ENCODE measurements at places on chromosomes 1 and 21. TPM values are rescaled to one million over a fixed set of nuclear protein-coding genes. Genes with fewer than 3 reads are reported as not detected.

CLDN17 gene
- not detected for total RNA-seq

GSTM4 gene
- total RNA-seq = 17.0 TPM

TEDDM1 gene
- not detected for total RNA-seq

HHAT gene
- total RNA-seq = 0.94 TPM

ITLN2 gene
- total RNA-seq = not detected

AMY1B gene
- not detected for total RNA-seq

PTPRC gene
- 619 TPM for total RNA-seq

GBP7 gene
- 0.11 TPM for total RNA-seq

VWA5B1 gene
- not detected for total RNA-seq

TAS1R1 gene
- not detected for total RNA-seq

- no peak overlapping the region for H3K4me3 ChIP-seq
- H3K27ac ChIP-seq = no peak overlapping the region
- no peaks in the 10 kb centered on the region for H3K27me3 ChIP-seq
- no peak for DNase-seq
- H3K4me1 ChIP-seq = peaks cover 15% of the 10 kb centered on the region
- H3K36me3 ChIP-seq = no peaks in the 10 kb centered on the region
These were observed 120.9 kb downstream of the SYT2 start for GRCh38 chr1:202589190-202589930.

DNA sequence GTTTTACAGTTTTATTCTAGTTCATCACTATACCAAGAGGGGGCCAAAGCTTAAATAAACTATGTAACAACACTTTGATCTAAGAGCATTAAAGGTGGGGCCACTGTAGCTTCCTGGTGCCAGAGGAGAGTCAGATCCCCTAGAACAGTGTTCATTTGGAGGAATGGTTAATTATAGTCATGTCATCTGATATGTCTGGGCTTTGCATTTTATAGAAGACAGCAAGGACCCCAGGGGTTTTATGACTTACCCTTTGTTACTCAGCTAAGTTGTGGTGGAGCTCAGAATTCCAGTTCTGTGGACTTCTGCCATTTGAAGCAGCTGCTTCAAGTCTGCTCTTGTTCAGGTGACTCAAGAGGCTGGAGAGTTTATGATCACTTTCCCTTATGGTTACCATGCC, 16.7 kb downstream of the KDM4A start:
- DNase-seq = no peak
- H3K4me1 ChIP-seq = no peaks in the 10 kb centered on the region
- peaks cover 82% of the 10 kb centered on the region for H3K36me3 ChIP-seq
- H3K27me3 ChIP-seq = no peaks in the 10 kb centered on the region
- no peak overlapping the region for H3K4me3 ChIP-seq

DNA sequence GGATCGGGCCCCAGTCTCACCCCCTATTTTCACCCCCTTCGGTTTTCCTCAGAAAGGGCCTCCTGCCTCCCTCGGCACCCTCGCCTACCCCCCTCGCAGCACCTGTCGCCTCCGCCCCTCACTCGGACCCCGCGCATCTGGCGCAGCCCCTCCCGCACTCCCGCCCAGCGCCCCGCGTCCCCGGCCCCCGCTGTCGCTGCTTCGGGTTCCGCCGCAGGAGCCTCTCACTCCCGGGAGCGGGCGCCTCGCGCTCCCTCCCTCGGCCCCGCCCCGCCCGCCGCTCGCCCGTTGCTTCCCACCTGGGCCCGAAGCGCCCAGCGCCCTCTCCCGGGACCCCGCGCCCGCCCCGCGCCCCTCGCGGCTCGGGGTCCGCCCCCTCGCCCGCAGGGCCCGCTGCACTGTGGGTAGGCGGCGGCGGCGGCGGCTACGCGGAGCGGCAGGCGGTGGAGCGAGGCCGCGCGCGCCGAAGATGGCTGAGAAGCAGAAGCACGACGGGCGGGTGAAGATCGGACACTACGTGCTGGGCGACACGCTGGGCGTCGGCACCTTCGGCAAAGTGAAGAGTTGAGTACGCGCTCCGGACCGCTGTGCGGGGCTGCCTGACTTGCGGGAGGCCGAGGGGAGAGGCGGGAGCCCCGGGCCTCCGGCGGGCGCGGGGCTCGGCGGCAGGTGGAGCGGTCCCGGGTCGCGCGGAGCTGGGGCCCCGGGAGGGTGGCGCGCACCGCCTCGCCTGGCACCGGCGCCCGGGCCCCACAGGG, at the start of gene PRKAA2:
Gene PRKAA2, plus strand, starts transcription at position 396 of the 758 bp plus-strand sequence. Its CDS starts 74 bp downstream, at position 470.
- no peaks in the 10 kb centered on the region for H3K36me3 ChIP-seq
- H3K27me3 ChIP-seq = peaks cover 36% of the 10 kb centered on the region
- H3K4me3 ChIP-seq = peak within 1 kb of the TSS; percentile 45
- H3K27ac ChIP-seq = no peak within 1 kb of the TSS

GRCh38 chr1:82979593-82980236, 1019.2 kb downstream of the TTLL7 start:
- no peak overlapping the region for H3K27ac ChIP-seq
- H3K36me3 ChIP-seq = no peaks in the 10 kb centered on the region
- DNase-seq = no peak
- no peak overlapping the region for H3K4me3 ChIP-seq
- H3K4me1 ChIP-seq = no peaks in the 10 kb centered on the region
- no peaks in the 10 kb centered on the region for H3K27me3 ChIP-seq

- H3K36me3 ChIP-seq = peaks cover 29% of the 10 kb centered on the region
- H3K4me3 ChIP-seq = no peak overlapping the region
- peaks cover 51% of the 10 kb centered on the region for H3K4me1 ChIP-seq
These were observed 145.9 kb downstream of the PGBD5 start for GRCh38 chr1:230280054-230280795.

- no peak overlapping the region for H3K4me3 ChIP-seq
- no peak for DNase-seq
- no peaks in the 10 kb centered on the region for H3K27me3 ChIP-seq
- H3K4me1 ChIP-seq = peaks cover 3% of the 10 kb centered on the region
- no peak overlapping the region for H3K27ac ChIP-seq
These were observed 27.5 kb downstream of the ATP1B1 start for GRCh38 chr1:169133801-169134502.

- peaks cover 48% of the 10 kb centered on the region for H3K4me1 ChIP-seq
- peaks cover 65% of the 10 kb centered on the region for H3K36me3 ChIP-seq
- no peaks in the 10 kb centered on the region for H3K27me3 ChIP-seq
- DNase-seq = peak; percentile 53
- peak overlapping the region; percentile 75 for H3K4me3 ChIP-seq
These were observed 27.7 kb upstream of the MEF2D start for GRCh38 chr1:156528231-156528630.

- no peak overlapping the region for H3K27ac ChIP-seq
- H3K4me3 ChIP-seq = no peak overlapping the region
- no peak for DNase-seq
These were observed 104.8 kb downstream of the TOMM20 start for GRCh38 chr1:235023711-235024439.

- H3K36me3 ChIP-seq = no peaks in the 10 kb centered on the region
- H3K27ac ChIP-seq = no peak overlapping the region
- H3K27me3 ChIP-seq = no peaks in the 10 kb centered on the region
These were observed 67.8 kb downstream of the LRIG2 start for GRCh38 chr1:113140588-113141446.

DNA sequence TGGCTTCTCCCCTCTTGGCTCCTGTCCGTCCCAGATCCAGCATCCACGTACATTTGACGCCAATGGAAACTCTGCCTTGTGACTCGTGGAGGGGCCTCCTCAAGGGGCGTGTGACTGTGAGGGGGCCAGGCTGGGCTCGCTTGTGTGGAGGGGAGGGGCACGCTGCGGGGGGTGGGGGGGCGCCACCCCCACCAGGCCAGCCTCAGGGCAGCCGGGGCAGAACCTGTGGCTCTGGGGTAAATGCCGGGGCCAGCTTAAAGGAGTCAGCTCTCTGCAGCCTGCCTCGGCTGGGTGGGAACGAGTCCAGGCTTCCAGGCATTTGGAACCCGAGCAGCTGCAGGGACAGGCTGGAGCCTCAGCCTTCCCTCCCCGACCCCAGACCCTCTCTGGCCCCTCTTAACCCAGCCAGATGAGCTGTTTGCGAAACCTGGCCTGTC, 94.1 kb downstream of the SIK1 start:
- H3K36me3 ChIP-seq = peaks cover 3% of the 10 kb centered on the region
- H3K4me3 ChIP-seq = no peak overlapping the region
- no peak overlapping the region for H3K27ac ChIP-seq
- H3K27me3 ChIP-seq = peaks cover 8% of the 10 kb centered on the region

GRCh38 chr1:220093361-220094015, 444 bp upstream of the IARS2 start:
- peaks cover 2% of the 10 kb centered on the region for H3K27me3 ChIP-seq
- peak overlapping the region; percentile 78 for H3K4me3 ChIP-seq
- H3K4me1 ChIP-seq = peaks cover 24% of the 10 kb centered on the region
- peaks cover 24% of the 10 kb centered on the region for H3K36me3 ChIP-seq
- DNase-seq = no peak

DNA sequence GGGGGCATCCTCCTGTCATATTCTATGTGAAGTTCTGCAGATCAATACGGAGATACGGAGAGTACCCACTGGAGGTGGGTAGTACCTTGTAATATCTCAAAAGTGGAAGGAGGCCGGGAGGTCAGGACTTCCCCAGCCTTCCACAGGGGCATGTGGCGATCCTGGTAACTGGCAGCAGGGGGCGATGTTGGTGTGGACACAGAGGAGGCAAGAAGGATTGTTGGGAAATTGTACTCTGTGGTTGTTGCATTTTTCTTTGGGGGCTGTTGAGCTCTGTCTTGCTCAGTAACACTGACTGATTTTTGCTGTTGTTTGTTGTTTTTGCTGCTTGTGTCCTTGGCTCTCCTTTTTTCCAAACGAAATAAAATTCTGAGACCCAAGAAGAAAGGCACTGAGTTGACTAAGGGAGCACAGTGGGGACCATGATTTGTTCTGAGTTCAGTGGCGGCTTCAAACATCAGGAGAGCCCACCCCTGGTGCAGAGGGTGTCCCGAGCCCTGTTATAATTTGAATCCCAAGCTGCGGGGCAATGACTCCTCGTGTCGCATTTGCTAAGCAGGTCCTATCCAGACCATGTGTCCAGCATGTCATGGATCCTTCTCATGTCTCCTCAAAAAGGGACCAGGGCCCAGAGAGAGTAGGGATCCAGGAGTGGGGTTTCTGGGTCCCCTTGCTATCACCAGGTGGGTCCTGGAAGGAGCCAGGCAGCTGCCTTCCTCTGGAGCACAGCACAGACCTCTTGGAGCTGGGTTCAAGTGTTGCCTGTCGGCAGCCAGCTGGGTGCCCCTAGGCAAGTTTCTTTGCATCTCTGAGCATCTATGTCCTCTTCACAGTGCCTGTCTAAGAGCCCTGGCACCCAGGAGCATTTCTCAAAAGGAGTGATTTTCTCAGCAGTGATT, 22.8 kb downstream of the LHX4 start:
- no peaks in the 10 kb centered on the region for H3K36me3 ChIP-seq
- peaks cover 2% of the 10 kb centered on the region for H3K27me3 ChIP-seq
- H3K4me3 ChIP-seq = no peak overlapping the region
- no peak overlapping the region for H3K27ac ChIP-seq

DNA sequence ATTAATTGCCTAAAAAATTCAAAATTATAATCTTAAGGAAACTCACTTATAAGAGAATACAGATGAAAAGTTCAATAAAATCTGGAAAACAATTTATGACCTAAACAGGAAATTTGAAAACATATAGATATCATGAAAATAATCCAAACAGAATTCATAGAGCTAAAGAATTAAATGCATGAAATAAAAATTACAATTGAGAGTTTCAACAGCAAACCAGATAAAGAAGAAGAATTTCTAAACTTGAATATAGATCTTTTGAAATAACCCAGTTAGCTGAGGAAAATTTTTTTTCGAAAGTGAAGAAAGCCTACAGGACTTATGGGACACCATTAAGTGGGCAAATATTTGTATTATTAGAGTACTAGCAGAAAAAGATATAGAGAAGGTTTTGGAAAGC, 6.7 kb downstream of the FCRL1 start:
- H3K36me3 ChIP-seq = no peaks in the 10 kb centered on the region
- no peak for DNase-seq
- H3K27ac ChIP-seq = no peak overlapping the region
- no peak overlapping the region for H3K4me3 ChIP-seq
- H3K4me1 ChIP-seq = no peaks in the 10 kb centered on the region

DNA sequence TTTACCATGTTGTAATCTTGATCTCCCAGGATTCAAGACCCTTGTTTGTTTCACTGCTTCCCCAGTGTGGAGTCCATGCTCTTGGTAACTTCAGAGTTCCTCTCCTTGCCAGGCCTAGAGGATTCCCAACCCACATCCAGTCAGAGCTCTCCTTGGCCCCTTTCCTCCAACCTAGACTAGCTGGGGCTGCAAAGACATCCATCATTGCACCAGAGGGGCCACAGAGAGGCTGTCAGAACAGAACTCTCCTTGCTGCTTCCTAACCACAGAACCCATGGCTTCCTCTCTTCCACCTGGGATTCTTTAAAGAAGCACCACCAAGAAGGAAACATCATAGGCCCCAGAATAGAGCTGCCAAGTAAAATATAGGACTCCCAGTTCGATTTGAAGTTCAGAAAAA, 81.0 kb downstream of the HMGB4 start:
- no peak overlapping the region for H3K4me3 ChIP-seq
- DNase-seq = no peak
- H3K27ac ChIP-seq = no peak overlapping the region
- no peaks in the 10 kb centered on the region for H3K27me3 ChIP-seq
- H3K36me3 ChIP-seq = no peaks in the 10 kb centered on the region
- H3K4me1 ChIP-seq = no peaks in the 10 kb centered on the region

DNA sequence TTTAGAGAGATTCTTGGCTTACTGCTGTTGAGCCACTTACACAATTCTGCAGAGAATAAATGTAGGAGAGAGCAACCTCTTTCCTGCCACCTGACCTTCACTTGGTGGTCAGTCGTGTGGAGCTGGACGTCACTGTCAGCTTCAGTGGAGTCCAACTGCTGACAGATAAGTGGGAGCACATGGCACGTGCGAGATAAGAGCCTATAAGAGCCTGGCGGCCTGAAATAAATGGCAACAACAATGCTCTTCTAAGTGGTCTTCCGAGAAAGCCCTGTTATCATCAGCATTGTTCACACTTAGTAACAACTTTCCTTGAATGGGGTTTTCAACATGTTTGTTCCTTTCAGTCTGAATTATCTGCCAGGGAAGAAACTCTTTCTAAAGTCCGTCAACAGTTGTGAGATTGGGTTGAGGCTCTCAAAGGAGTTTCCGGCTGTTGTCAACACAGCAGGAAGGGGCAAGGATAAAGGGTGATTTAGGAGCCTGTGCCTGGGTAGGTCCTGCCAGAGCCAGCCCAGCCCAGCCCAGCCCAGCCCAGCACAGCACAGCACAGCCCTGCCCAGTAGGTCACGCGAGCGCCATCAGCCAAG, 57.2 kb upstream of the RUNX1 start:
- H3K36me3 ChIP-seq = no peaks in the 10 kb centered on the region
- DNase-seq = no peak
- no peak overlapping the region for H3K27ac ChIP-seq
- H3K4me3 ChIP-seq = no peak overlapping the region
- no peaks in the 10 kb centered on the region for H3K4me1 ChIP-seq
- H3K27me3 ChIP-seq = no peaks in the 10 kb centered on the region

GRCh38 chr21:33780631-33781030, 135.0 kb downstream of the ATP5PO start:
- no peaks in the 10 kb centered on the region for H3K27me3 ChIP-seq
- H3K27ac ChIP-seq = no peak overlapping the region
- H3K4me1 ChIP-seq = no peaks in the 10 kb centered on the region
- no peaks in the 10 kb centered on the region for H3K36me3 ChIP-seq
- no peak overlapping the region for H3K4me3 ChIP-seq
- DNase-seq = no peak

Measured in activated CD8-positive, alpha-beta T cell treated with anti-CD3 and anti-CD28 coated beads, Interleukin-2, amount 10 ng/mL, durations not matched to agents 7 days and 5 days (primary cell).